Aorta (tissue), 5 donors: ENCODE measurements at places on chromosomes 4 and X.

DNA sequence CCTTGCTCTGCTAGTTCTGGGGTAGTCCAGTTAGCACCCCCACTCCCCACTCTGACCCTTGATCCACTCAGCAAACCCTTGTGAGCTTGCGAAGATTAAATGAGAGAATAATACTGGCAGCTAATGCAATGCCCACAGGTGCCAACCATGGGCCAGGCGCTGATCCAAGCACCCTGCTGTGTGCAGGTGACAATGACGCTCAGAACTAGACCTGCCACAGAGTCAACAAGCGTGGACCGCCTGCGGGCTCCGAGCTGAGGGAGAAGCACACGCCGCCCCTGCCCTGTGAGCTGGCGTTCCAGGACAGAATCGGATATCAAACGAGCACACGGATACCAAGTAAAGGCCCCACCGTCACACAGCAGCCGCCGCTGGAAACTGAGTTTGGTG is 129.2 kb downstream of the FAM53A start:
- no peak for DNase-seq

GRCh38 chrX:141791856-141792255 is 46.3 kb upstream of the MAGEC3 start:
- DNase-seq = no peak

DNA sequence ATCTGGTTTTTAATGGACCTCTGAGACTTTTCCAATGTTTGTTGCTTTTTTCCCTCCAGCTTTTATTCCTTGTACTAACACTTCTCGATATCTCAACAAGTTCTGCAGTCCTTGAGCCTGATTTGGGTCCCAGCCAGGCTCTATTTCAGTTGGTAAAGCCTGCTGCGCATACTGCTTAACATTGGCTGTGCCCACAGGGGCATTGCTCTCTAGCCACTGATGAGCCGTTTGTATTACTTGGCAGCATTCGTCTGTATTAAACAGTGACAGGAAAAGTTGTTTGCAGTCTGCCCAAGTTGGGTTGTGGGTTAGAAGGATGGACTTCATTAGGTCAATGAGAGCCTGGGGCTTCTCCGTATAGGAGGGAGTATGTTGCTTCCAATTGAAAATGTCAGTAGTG is 59.6 kb upstream of the XAGE1B start:
- no peak for DNase-seq

GRCh38 chrX:135632353-135632752 is 81.1 kb upstream of the CT45A1 start:
- DNase-seq = no peak

GRCh38 chr4:123077330-123077729 is 154.9 kb upstream of the NUDT6 start:
- no peak for DNase-seq

- DNase-seq = no peak
Observed at GRCh38 chr4:169802873-169803272, 45.1 kb upstream of the HPF1 start.

DNA sequence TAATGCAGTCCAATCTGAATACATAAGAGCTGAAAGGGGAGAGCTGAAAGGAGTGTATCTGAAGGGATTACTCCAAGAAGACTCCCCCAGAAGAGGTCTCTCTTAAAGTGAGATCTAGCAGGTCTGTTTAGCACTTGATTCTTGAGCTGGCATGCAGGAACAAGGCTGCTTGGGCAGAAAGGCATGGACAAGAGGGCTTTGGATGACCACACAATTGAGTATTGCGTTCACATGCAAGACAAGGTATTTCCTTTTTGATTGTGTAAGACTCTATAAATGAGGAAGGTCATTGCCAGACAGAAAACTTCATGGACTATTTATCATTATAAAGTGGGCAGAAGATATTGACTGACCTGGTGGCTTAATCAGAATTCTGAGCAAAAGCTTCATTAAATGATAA is 145.5 kb upstream of the AFF2 start:
- DNase-seq = no peak

GRCh38 chr4:17544205-17544604 is 29.2 kb downstream of the CLRN2 start:
- no peak for DNase-seq

DNA sequence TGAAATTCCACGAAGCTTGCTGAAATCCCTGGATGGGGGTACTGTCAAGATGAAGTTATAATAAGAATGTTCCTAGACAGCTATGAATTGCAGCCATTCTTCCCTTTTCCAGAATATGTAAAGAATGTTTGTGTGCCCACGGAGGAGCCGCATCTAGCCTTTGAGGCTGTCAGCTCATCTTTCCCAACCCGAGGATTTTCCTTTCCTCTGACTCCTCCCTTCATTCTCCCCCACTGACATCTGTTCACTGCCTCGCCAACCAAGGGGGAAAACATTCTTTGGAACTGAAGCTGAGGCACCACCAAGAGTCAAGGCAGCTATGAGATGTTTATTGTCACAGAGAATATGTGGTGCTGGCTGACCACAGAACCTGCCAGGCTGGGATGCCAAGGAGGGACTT is 8.8 kb downstream of the NHSL2 start:
- no peak for DNase-seq

DNA sequence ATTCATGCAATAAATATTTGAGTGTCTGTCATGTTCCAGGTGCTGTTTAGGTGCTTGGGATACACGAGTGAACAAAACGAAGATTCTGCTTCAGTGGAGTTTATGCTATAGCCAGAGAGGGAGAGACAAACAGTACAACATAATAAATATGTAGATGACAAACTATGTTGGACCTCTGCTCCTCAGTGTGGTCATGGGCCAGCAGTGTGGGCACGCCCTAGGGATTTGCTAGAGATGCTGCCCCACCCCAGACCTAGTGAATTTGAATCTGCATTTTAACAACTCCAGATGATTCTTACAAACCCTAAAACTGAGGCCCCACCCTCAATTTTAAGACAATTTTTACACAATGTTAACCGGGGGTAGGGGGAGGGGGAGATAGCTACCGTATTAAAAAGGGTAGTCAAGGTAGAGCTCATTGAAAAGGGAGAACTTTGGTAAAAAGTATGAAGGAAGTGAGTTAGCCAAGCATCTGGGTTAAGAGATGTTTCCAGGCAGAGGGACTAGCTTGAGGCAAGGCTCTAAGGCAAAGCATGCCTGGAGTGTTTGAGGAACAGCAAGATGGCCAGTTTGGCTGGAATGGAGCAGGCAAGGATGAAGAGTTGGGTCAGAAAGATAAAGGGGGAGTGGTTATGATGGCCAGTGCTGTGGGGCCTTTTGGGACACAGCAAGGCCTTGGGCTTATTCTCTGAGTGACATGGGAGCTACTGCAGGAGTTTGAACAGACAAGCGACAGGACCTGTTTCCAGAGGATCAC is 42.4 kb downstream of the SEPSECS start:
- DNase-seq = no peak

DNA sequence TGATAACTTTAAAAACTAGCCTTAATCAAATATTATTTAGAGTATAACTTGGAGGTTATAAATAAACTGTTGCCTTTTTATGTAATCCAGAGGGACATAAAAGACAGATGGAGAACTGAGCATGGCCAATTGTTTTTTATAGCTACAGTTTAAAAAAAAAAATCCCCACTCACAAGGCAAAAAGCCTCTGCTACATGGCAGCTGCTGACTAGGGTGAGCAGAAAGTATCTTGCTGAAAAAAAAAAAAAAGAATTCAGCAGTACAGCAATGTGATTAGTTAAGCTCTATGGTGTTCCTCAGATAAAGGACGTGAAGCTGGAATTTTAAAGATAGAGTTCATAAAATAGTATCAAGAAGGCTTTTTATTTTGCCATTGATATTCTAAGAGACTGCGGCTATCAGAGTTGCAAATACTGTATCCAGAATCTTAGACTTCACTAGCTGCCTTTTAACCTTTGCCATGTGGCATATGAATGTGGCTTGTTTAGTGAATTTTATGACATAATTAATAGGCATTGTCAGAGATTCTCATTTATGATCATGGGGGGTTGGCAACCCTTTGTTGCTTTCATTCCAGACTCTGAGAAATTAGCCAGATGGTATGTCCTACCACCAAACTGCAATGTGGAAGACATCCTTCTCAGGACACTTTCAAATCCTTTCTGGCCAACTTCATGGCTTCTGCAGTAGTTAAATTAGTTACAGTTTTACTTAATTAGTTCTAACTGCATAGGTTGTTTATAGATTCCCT is 498.0 kb downstream of the STPG2 start:
- no peak for DNase-seq

GRCh38 chr4:84697615-84698201 is 114.8 kb downstream of the CDS1 start:
- no peak for DNase-seq
